ENCODE measurements at places on chromosomes 13 and 19.

- DNase-seq, result no peak
Observed at GRCh38 chr13:33022986-33023385, 6.8 kb downstream of the KL start.

- no peak for DNase-seq
Observed at GRCh38 chr13:53411463-53411862, 382.9 kb downstream of the OLFM4 start.

DNA sequence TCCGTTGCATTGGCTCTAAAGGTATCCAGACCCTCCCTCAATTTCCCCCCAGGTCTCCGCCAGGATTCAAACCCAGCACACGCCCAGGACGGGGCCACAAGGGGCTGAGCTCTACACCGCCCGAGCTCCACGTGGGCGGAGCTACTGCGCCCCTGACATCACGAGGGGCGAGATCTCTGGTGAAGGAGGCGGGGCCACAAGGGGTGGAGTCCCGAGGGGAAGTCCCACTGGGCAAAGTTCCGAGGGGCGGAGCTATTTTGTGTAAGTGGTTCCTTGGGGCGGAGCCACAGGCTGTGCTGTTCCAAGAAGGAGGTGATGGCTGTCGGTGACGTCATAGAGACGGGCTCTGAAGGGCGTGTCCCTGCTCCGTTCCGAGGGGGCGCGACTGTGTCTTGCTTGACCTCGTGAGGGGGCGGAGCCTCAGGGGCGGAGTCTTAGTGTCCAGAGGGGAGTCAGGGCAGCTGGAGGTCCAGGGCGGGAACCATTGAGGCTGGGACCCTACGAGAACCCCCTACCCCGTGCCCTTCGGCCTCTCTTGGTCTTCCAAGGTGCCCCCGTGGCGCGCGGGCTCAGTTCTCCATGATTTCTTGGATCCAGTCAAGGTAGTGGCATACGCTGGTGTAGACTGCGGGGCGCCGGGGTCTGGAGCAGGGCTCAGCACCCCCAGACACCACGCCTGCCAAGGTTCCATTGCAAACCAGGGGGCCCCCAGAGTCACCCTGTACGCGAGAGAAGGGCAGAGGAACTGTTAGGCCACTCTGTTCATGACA is 1.3 kb upstream of the KLK8 start:
- no peak for DNase-seq

GRCh38 chr19:55247621-55248099 is 11.2 kb downstream of the PPP6R1 start:
- DNase-seq, result no peak

- no peak for DNase-seq
Observed at GRCh38 chr13:46377554-46377953, 9.5 kb downstream of the RUBCNL start.

- no peak for DNase-seq
Observed at GRCh38 chr13:95524264-95524901, 28.1 kb upstream of the CLDN10 start.

DNA sequence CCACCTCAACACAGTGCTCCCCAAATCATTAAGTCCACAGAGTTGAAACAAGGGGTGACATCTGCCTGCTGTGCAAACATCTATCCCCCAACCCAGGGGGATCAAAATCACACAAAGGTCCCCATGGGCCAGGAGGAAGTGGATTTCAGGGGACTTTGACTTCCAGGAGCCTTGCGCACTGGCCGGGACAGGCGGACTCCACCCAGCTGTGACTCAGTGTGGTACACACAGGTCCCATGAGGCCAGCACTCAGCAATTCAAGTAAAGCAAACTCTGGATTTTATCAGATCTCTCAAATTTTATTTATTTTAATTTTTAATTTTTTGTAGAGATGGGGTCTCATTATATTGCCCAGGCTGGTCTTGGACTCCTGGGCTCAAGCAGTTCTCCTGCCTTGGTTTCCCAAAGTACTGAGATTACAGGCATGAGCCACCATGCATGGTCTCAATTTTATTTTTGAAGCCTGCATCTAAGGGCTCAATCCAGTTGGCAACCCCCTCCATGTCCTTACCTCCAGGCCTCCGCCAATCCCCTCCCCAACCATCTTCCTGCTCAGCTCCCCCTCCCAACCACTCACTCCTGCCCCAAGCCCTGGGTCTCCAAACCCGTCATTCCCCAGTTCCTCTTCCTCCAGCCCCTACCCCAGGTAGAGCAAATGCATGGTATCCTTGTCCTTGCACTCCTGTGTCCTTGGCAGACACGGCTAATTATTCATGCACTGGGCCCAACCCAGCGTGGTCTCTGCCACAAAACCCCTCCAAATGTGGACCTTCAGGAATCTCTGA is 18.2 kb downstream of the ARHGAP33 start:
- DNase-seq, result no peak

DNA sequence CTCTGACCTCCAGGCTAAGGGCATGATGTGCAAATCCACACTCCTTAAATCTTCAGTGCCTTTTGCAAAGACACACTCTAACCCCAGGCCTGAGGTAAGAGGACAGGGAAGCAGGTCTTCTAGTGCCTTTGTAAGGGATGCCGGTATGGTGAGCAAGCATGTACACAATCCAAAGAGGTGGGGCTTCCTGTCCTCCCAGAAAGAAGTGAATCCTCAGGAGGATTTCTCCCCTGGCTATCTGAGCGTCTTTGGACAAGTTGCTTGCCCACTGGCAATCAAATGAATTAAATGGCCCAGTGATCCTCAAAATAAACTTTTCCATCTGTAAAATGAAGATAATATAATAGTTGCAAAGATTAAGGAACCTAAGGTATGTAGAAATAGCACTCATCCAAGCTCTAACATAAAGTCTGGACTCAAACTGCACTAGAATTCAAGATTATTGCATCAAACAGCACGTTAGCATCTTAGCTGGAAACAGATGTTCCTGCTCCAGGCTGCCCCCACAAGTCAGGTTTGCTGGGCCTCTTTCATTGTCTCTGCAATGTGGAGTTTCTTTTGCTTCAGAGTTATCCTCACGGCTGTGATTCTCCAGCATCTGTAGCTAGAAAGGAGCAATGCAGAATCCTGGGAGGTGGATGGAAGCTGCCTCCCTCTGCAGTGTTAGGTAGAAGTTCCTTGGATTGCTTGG is 249.6 kb downstream of the TSHZ3 start:
- no peak for DNase-seq

DNA sequence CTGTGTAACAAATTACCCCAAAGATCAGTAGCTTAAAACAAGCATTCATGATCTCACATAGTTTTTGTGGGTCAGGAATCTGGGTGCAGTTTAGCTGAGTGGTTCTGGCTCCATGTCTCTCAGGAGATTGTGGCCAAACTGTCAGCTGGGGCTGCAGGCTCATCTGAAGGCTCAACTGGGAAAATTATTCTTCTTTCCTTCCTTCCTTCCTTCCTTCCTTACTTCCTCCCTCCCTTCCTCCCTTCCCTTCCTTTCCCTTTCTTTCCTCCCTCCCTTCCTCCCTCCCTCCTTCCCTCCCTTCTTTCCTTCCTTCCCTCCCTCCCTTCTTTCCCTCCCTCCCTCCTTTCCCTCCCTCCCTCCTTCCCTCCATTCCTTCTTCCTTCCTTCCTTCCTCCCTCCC is 8.7 kb upstream of the RFX2 start:
- DNase-seq, result no peak

- DNase-seq, result no peak
Observed at GRCh38 chr13:43934273-43934672, 54.6 kb downstream of the LACC1 start.

GRCh38 chr13:37241786-37242185 is 136.3 kb upstream of the CSNK1A1L start:
- no peak for DNase-seq

DNA sequence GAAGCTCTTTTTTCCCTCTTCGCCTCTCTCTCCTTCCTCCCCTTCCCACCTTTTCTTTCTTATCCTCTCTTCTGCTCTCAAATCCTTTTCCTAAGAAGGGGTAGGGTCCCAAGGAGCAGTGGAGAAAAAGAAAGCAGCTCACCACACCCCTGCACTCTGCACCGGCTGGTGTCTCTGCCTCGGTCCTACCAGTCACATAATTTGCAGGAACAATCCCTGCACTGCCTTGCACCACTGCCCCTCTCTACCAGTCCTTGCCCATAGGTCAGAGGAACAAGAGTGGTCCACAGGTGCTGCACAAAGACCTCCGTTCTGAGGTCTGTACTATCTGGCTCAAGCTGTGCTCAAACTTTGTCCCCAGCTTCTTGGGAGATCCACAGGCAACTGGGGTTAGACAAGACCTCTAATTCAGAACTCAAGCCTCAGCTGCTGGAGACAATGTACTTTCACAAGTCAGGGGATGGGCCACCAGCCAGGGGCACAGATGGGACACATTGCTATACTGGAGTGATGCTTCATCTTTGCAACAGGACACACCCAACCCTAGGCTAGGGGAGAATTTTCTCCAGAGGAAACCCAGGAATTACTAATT is 125.4 kb upstream of the ZNF507 start:
- no peak for DNase-seq

DNA sequence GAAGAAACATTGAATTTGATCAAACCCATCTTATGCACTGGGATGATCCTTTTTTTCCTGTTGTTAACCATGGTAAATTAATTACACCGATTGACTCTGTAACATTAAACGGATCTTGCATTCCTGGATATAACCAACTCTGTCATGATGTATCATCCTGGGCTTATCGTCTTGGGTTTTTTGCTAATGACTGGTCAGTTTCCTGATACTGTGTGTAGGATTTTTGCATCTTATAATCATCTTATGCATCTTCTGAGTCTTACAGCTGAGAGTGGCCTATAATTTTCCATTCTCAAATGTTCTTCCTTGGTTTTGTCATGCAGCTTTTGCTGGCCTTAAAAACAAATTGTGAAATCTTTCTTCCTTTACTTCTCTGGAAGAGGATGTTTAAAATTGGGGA is 12.8 kb downstream of the DCUN1D2 start:
- DNase-seq, result no peak

DNA sequence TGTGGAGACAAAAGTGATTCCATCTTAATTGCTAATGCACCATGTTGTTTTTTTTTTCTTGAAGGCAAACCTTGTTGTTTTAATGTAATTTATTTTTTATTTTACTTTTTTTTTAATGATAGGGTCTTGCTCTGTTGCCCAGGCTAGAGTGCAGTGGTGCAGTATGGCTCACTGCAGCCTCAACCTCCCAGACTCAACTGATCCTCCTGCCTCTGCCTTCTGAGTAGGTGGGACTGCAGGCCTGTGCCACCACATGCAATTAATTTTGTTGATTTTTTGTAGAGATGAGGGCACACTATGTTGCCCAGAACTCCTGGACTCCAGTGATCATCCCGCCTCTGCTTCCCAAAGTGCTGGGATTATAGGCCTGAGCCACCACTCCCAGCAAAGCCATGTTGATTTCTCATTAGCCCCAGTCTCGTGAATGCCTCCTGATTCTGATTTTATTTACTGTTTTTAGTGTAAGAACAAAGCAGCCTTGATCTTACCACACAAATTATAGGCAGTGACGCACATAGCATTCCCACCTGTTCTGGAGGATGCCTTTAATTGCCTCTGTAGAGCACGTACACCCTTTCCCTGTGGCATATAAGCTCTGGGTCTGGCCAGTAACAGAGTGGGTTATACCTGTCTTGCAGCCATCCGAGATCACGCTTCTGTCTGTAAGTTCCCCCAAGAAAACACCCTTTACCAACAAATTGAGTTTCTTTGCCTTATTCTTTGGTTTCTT is 150.4 kb downstream of the GGACT start:
- no peak for DNase-seq

DNA sequence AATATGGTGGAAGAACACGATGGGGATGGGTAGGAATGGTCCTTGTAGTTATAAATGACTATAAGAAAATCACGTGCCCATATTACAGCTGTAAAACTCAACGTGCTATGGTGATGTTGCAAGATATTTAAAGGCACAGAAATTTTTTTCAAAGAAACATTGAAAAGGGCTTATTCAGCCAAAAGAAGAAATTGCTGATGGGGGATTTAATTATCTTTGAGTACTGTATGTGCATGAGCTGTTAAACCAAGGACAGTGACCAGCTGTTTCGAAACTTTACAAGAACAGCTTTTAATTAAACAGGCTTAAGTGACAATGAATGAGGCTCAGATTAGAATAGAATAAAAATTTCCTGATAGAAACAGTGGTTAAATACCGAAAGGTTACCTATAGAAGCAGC is 339.0 kb downstream of the HS6ST3 start:
- no peak for DNase-seq

DNA sequence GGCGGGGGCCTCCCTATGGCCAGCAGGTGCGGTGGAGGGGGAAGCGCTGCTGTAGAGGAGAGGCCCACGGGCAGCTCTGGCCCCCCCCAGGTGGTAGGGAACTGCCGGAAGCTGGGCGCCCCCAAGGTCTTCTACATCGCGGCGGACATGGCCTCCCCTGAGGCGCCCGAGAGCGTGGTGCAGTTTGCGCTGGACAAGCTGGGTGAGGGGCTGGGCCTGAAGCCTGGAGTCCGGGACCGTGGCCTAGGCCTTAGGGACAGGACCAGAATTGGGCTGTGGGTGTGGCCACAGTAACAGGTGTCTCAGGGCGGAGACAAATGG is 3.8 kb upstream of the RPL36 start:
- no peak for DNase-seq

- no peak for DNase-seq
Observed at GRCh38 chr19:44356383-44357111, at the start of gene ZNF112. TSS of gene ZNF112 (minus strand) at chr19:44356680. CDS start at chr19:44340539, 16,141 bp downstream.

DNA sequence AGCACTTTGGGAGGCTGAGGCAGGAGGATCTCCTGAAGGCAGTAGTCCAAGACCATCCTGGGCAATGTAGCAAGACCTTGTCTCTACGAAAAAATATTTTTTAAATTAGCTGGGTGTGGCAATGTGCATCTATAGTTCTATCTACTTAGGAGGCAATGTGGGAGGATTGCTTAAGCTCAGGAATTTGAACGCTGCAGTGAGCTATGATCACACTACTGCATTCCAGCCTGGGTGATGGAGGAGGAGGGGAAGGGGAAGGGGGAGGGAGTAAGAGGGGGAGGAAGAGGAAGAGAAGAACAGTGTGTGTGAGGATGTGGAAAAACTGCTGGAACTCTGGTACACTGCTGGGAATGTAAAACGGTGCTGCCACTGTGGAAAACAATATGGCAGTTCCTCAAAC is 9.2 kb upstream of the CLIP3 start:
- no peak for DNase-seq

DNA sequence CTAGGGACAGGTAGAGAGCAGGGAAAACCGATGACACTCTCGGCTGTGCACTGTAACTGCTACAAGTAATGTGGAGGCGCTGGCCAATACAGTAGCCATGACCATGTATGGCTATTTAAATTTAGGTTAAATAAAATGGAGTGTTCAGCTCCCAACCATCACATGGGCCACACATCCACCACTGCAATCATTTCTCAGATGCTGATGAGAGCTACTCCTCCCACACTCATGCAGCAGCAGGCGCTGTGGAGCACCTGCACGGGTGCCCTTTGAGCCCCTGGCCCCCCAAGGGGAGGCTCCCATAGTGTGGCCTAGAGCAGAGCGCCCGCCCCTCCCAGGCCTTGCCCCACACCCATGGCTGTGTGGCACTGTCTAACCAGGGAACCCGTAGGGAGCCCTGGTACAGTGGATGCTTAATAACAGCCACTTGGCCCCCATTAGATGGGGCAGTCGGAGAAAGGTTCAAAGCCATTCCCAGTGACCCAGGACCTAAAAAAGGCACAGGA is 6.0 kb downstream of the ACP4 start:
- DNase-seq, result no peak

Measured in effector CD4-positive, alpha-beta T cell (primary cell).